ENCODE measurements at places on chromosomes 5 and 9. TPM values are rescaled to one million over a fixed set of nuclear protein-coding genes. Genes with fewer than 3 reads are reported as not detected.

ZNF354C gene
- total RNA-seq: 8.1 TPM

DMGDH gene
- total RNA-seq: 2.7 TPM

C9orf50 gene
- total RNA-seq: not detected

IL31RA gene
- total RNA-seq: not detected

CNTNAP3 gene
- total RNA-seq: not detected

PCDHGA9 gene
- total RNA-seq: 0.15 TPM

SH3PXD2B gene
- 0.38 TPM for total RNA-seq

PPP3R2 gene
- total RNA-seq: not detected

DHX29 gene
- total RNA-seq: 15.2 TPM

SLC6A7 gene
- not detected for total RNA-seq

- DNase-seq: no peak
These were observed 46.7 kb upstream of the SPATA31C2 start for GRCh38 chr9:88184976-88185375.

- DNase-seq: no peak
These were observed 288.9 kb downstream of the CDK5RAP2 start for GRCh38 chr9:120291050-120291449.

DNA sequence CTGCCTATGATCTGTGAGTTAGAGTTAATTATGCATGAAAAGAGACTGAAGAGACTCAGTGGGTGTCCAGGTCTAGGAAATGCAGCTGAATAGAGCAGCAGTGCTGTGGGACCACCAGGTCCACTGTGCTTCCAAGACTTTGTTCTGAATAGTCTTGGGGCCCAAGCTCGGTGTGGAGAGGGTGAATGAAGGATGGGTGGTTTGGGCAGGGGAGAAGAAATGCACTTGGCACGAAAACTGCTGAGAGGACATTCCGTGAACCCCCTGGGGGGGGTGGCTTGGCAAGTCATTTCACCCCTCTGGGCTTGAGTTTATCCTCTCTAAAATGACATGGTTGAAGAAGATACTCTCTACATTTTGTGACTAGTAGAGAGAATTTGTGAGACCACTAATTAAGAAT, 36.0 kb upstream of the GOLPH3 start:
- DNase-seq: no peak

- DNase-seq: no peak
These were observed at the start of gene PHYHD1 for GRCh38 chr9:128920381-128921058. Gene PHYHD1, plus strand, starts transcription at chr9:128920982. Its CDS starts 1,342 bp downstream, at chr9:128922324.

- no peak for DNase-seq
These were observed 586.4 kb downstream of the TLE4 start for GRCh38 chr9:80158131-80158530.

DNA sequence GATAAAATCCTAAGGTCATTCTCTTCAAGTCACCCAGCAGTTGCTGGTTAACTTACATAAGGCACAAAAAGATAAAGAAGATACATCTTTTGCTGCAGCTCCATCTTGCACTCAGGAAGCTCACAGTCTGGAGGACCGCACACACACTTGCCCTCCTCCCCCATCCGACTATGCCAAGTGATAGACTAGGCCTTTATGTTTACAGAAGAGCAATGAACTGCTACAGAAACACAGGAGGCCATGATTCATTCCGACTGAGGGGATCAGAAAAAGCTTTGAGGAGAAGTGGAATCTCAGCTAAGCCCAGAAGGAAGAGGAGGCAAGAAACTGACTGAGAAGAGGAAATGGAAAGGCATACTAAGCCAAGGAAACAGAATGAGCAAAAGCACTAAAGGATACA, 17.4 kb downstream of the NRG2 start:
- DNase-seq: no peak

GRCh38 chr5:127228540-127229184, 61.9 kb upstream of the MEGF10 start:
- no peak for DNase-seq

DNA sequence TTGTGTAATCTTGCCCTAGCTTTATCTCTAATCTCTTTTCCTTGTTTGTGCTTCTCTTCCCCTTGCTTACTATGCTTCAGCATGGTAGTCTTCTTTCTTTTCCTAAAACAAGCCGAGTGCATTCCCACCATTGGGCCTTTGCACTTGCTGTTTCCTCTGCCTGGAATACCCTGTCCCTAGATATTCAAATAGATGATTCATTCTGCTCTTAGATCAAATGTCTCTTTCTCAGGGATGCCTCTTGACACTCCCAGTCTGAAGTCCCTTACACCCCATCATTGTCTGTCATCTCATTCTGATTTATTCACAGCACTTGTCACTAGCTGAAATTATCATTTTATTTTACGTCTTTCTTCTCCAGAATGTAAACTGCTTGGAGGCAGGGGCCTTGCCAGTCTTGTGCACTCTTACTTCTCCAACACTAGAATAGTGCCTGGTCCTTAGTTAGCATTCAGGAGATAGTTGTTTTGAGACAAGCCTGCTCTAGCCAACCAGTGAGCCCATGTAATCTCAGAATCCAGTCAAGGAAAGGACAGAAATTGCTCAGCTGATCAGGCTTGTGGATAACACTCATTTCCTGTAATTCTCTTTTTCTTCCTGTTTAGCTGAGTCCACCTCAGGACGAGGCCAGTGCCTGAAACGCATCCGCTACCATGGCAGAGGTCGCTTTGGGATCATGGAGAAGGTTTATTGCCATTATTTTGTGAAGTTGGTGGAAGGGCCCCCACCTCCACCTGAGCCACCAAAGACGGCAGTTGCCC, 25.4 kb downstream of the MRPL22 start:
- no peak for DNase-seq

DNA sequence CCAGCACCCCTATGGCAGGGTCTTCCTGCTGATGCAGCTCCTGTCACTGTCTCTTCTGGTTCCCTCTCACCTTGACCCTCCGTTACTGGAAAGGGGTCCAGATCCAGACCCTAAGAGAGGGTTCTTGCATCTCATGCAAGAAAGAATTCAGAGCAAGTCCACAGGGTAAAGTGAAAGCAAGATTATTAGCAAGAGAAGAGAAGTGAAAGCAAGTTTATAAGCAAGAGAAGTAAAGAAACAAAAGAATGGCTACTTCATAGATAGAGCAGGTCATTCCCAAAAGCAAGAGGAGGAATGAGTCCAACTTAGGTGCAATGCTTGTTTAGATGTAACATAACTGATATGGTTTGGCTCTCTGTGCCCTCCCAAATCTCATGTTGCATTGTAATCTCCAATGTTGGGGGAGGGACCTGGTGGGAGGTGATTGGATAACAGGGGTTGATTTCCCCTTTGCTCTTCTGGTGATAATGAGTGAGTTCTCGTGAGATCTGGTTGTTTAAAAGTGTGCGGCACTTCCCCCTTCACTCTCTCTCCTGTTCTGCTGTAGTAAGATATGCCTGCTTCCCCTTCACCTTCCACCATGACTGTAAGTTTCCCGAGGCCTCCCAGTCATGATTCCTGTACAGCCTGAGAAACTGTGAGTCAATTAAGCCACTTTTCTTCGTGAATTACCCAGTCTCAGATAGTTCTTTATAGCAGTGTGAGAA, 183.3 kb downstream of the MED10 start:
- no peak for DNase-seq

GRCh38 chr9:70749066-70749465, 334.6 kb upstream of the KLF9 start:
- DNase-seq: no peak

- no peak for DNase-seq
These were observed 66.3 kb downstream of the RCL1 start for GRCh38 chr9:4859035-4859434.

- DNase-seq: peak; percentile 55
These were observed 1.4 kb upstream of the ADAMTSL2 start for GRCh38 chr9:133532937-133533668.

DNA sequence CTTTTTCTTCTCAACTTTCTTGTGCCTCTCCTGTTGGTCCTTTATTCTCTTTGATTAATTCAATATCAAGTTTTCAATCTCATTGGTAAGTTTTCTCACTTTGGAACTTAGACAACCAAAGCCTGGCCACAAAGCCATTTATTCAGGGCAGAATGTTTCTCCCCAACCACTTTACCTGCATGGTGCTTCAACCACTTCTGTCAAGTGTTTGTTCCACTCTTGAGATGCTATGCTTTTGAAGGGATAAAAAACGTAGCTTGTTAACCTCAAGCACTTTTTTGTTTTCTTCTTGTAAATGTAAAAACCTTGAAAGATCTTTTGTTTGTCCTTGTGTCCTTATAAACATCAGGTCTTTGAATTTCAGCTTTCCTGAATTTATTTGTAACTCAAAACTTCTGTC, 966.7 kb downstream of the MAT2B start:
- DNase-seq: no peak

- DNase-seq: no peak
These were observed 605.4 kb downstream of the PTPRD start for GRCh38 chr9:10007356-10007755.

DNA sequence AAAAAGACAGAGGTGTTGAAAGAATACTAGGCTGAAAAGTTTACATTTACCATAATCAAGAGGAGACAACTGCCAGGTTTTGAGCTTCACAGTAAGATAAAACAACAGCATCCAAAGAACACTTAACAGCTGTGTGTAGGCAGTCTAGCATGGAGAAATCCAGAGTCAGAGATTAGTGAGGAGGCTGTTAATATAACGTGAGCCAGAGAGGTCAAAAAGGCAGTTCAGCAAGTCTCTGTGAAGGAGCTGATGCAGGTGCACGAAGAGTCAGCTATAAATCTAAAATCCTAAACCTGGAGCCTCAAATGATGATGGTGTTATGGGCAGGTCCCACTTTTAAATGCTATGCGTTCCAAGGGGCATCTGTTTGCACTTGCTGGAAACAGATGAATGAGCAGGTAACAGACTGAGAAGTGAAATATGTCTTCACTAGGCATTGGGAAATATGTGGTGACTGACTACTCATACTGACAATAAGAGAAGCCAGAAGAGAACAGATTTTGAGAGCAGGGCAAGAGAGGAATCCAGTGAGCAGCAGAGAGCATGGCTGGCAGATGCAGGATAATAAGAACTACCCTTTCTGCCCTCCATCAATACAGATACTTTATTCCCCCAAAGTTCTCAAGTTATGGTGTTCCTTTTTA, 8.7 kb downstream of the APTX start:
- DNase-seq: no peak

DNA sequence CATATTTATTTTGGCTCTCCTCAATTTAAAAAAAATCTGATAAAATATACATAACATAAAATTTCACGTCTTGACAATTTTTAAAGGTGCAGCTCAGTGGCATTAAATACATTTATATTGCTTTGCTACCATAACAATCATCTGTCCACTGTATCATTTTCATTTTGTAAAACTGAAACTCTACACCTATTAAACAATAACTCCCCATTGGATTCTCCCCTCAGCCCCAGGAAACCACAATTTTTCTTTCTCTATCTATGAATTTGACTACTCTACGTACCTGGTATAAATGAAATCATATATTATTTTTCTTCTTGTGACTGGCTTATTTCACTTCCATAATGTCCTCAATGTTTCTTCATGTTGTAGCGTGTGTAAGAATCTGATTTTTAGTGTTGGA, 563.5 kb downstream of the PRR16 start:
- DNase-seq: no peak

- DNase-seq: no peak
These were observed 5.4 kb upstream of the GNE start for GRCh38 chr9:36263683-36264082.

DNA sequence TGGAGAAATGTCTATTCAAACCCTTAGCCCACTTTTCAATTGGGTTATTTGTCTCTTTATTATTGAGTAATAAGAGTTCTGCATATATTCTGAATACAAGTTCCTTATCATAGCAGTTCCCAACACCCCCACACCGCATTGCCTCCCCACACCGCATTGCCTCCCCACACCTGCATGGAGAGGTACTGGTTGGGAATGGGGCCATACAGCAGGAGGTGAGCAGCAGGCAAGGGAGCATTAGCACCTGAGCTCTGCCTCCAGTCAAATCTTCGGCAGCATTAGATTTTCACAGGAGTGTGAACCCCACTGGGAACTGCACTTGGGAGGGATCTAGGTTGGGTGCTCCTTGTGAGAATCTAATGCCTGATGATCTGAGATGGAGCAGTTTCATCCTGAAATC, 10.6 kb upstream of the SAP30L start:
- no peak for DNase-seq

GRCh38 chr5:3778000-3778550, 182.4 kb downstream of the IRX1 start:
- DNase-seq: no peak

GRCh38 chr9:121613009-121613752, 38.3 kb upstream of the DAB2IP start:
- no peak for DNase-seq

DNA sequence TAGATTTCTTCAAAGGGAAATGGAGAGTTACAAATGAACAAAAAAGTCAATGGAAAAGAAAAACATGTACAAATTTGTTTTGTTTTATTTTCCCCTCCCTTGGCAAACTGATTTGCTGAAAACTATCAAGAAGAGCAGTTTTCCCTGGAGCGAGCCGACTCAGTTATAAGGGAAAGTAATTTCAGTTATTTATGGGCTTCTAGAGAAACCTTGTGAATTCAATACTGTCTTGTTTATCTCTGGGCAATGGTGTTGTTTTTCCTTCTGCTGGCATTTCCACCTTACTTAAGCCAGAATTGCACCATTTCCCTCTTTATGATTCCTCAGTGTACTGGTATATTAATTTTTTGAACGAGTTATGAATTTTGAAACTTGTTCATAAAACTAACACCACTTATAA, 1163.6 kb downstream of the CDH12 start:
- no peak for DNase-seq

DNA sequence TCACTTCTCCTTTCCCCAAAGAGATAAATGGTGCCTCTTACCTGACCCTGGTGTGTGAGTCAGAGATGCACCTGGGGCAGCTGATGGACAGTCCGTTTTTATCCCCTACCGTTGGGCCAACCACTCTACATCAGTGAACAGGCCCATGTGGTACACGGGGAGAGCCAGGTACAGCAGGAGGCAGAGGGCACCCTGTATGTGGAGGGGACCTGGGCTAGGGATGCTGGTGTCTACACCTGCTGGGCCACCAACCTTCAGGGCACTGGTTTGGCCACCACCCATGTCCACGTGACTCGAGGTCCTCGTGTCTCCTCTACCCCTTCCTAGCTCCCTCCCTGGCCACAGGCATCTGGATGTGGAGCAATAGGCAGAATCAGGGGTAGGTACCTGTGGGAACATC, 22.7 kb upstream of the ANXA6 start:
- DNase-seq: no peak

DNA sequence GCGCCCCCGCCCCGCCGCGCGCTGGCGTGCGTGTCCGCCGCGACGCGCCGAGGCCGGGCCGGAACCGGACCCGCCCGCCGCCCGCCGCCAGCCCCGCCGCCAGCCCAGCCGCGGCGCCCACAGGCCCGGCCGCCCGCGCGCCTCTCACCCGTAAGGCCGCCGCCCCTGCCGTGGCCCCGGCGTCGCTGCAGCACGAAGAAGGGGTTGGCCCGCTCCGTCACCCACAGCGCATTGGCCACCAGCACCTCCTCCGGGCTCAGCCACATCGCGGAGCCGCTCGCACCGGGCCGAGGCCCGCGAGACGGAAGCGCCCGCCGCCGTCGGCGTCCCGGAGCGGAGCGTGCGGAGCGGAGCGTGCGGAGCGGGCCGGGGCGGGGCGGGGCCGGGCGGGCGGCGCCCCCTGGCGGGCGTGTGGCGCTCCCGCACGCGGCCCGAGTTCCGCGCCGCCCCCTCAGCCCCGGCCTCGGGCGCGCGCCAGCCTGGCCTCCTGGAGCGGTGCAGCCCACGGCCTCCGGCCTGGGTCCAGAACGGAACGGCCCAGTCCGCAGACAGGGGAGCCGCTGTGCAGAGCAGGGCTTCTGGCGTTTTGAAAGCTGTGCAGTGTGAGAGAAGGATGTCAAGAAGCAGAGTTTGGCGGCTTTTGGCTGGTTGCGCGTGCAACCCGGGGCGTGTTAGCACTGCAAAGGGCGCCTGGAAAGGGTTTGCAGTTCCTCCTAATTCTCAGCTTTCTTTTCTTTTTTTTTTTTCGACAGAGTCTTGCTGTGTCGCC, at the start of gene TBC1D9B:
Gene TBC1D9B, minus strand, starts transcription at position 342 of the 769 bp plus-strand sequence. Its CDS starts 76 bp downstream, at position 266.
- DNase-seq: peak; percentile 55
